ENCODE measurements at places on chromosomes 6 and 20.
A peak's percentile ranks its signal among the peaks of the same experiment; 100 is the strongest.

- no peak for DNase-seq
These were observed 238.5 kb upstream of the RAB32 start for GRCh38 chr6:146305092-146305491.

- no peak for DNase-seq
These were observed 127.2 kb upstream of the SUPT3H start for GRCh38 chr6:45504947-45505346.

DNA sequence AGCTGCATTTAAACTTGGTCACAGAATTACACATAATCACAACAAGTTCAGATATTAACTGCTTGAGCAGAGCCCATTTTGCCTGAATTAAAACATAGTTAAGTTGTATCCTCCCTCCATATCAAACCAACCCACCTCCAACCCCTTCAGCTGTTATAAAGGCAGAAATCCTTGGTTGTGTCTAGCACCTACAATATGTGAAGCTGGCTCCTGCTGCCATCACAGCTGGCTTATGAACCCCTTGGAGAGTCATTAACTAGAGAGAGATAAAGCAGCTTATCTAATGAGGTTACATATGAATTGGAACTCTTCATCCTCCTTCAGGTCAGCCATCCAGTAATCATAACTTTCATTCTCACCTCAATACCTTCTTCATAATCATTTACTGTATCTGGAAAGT, 101.8 kb downstream of the EPHA7 start:
- no peak for DNase-seq

DNA sequence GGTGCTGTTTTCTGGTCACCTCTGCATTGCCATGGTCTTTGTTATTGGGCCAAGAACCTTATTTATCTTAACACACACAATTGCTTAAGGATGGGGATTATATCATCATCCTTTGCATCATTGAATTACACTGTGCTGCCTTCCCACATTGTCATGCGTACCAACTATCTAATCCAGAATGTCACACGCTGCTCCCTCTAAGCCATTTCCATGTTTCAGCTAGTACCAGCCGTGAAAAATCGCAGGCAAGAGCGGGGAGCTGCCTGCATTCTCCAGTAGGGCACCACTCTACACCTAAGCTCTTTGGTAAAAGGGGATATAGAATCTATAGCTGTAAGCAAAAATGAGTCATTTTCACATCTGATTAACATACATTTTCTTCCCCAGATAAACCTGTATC, 277.0 kb downstream of the PRL start:
- no peak for DNase-seq

DNA sequence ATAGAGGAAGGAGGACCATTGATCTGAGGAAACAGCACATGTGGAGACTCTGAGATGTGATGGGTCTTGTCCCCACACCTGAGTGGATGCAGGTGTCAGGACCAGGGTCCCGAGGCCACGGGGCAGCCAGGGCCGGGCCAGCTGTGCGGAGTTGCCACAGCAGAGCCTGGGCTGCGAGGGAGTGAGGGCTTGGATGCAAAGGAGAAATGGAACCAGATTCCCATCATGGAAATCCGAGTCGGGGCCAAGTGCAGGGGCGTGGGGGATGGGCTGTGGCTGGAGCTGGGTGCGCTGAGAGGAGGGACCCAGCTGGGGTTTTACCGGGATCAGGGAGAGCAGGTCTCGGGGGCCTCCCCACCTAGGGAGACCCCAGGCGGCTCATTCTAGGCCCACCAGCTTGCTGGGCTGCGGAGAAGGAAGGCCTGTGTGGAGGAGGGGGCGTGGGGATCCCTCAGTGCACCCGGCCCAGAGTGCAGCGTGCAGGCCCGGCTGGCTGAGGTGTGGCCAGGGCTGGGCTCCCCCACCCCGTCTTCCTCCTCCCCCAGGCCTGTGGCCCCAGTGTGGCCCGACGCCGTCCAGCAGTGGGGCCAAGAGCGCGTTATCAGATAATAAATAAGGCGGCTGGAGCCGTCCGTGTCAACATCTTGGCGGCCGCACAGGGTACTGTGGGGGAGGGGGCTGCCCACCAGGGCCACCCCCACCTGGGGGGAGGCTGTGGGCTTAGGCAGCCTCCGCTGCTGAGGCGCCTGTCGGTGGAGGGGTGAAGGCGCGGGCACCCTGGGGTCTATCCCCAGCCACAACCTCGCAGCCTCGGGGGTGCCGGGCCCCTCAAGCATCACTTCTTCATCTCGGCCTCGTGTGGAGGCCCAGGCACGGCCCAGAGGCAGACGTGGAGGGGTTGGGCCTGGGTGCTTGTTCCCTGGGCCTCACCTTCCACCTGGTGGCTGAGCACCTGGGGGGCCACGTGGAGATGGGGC, 17.2 kb downstream of the GATA5 start:
- DNase-seq: no peak

GRCh38 chr20:61980647-61981583, 84.8 kb downstream of the TAF4 start:
- no peak for DNase-seq

- no peak for DNase-seq
These were observed 3.9 kb downstream of the PRDM1 start for GRCh38 chr6:106090001-106090400.

DNA sequence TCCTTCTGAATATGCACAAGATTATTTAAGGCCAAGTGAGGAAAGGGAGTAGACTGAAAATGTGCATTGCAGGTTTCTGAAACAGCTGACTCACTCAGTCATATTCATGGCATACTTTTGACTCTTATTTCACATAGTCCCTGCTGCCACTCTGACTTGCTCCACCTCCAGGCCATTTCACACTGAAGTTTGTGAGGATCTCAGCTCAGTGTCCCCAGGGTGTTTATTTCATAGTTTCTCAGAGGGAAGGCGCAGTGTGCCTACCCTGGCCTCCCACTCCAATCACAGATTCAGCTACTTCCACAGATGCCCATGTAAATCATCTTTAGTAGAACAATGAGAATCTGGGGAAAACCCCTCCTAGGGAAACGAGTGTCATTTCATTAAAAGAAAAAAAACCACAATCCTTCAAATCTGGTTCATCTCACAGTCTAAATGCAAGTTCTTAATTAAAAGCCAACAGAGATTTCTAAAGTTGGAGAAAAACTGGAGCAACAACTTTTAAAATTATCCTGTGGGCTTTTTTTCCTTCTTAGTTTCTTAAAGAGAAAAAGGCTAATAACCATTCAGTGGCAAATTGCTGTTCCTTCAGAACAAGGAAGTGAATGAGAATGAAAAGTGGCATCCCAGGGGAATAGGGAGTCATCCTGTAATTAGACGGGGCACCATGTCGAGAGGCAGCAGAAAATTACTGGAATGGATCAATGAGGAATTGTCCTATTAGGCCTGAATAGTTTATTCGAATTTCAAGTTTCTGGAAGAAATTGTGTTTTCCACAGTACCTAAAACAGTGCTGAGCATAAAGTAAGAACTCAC, 133.6 kb downstream of the TFAP2B start:
- no peak for DNase-seq

DNA sequence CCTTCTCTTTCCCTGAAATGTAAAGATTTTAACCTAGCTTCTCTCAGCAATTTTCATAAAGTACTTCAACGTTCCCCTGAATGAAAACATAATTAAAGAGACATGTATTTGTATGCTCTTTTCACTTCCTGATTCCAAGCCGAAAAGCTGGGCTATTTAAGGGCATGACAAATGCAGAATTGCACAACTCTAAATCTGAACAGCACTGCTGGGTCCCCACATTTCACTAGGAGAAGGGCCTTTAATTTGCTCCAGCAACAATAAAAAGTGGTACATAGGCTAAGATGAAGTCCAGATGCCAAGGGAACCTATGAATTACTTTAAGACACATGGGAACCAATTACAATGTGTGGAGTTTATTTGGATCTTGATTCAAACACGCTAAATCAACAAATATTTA, 42.0 kb downstream of the IRAK1BP1 start:
- DNase-seq: no peak

GRCh38 chr20:1010659-1011058, 8.5 kb upstream of the RSPO4 start:
- no peak for DNase-seq

- no peak for DNase-seq
These were observed 23.6 kb downstream of the IL17A start for GRCh38 chr6:52209770-52210169.

DNA sequence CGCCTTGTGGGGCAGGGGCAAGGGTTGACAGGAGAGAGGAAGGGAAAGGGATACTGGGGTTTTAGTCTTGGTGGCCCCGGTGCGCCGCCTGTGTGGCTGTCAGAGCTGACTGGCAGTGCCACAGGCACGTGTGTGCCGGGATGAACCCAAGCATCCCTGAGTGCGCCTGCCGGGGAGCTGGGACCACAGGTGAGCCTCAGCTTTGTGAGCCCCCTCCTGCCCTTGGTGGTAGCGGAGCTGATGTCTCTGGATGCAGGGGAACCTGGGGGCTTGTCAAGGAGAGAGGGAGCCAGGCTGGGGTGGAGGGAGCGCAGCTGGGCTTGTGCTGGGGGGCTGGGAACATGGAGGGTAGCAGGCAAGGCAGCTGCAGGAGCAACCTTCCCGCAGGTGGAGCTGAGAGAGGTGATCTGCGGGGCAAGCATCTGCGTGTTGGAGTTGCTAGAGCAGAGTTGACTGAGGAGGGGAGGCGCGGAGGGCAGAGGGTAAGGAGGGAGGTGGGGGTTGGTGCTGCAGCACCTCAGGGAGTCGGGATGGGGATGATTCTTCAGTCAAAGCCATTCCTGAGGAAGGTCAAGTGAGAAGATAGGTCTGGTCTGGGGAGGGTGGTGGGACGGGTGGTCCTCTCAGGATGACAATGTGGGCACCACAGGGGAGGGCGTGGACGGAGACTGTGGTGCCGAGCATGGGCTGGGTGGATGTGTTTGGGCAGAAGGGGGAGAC, 28.1 kb downstream of the PYGB start:
- no peak for DNase-seq

- no peak for DNase-seq
These were observed 32.5 kb downstream of the VSTM2L start for GRCh38 chr20:37935435-37935834.

- DNase-seq: no peak
These were observed 236.3 kb downstream of the OTOR start for GRCh38 chr20:16984481-16984880.

DNA sequence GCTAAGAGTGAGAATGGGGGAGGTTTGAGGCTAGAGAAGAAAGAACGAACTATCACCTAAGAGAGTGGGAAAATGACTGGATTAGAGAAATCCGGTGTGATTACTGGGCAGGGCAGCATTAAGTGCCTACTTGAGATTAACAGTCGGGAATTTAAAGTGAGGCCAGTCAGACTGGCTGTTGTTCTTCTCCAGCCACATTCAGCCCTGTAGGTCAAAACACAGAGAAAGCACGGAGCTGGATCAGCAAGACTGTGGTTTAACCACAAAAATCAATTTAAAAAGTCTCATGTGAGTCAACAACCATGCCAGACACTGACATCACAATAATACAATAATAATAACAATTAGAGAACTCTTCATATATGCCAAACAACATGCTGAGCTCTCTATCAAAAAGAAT, 301.9 kb upstream of the SGK1 start:
- DNase-seq: no peak

- DNase-seq: no peak
These were observed 643.0 kb upstream of the CITED2 start for GRCh38 chr6:140017470-140017869.

GRCh38 chr20:2799688-2800520, 523 bp downstream of the CPXM1 start:
- DNase-seq: no peak

DNA sequence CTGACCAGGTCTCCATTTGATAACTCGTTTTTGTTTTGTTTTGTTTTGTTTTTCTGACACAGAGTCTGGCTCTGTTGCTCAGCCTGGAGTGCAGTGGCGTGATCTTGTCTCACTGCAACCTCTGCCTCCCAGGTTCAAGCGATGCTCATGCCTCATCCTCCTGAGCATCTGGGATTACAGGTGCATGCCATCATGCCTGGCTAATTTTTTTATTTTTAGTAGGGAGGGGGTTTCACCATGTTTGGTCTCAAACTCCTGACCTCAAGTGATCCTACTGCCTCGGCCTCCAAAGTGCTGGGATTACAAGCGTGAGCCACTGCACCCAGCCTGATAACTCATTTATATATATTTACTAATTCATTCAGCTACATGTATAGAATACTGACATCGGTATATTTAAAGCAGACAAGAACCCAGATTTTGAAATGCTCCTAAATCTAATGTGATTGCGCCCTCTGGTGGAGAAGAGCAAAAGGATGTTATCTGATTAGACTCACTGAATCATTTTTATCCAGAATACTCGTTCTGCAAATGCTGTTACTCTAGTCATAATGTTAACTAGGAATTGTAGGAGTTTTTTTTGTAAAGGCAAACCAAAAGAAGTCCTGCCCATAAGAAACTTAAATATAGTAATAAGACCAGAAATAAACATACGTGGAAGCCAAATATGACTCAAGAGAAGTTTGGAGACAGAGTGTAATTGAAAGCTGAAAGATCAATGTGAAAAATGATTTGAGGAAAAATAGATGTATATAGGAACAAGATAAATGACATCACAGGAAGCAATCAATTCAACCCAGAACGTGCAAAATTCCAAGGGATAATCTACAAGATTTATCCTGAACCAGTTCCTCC, 5.3 kb upstream of the COL12A1 start:
- DNase-seq: peak; percentile 40

- no peak for DNase-seq
These were observed 78.4 kb upstream of the CCDC28A start for GRCh38 chr6:138695193-138695592.
